T-cell (primary cell): ENCODE measurements at places on chromosomes 16 and 17.
A peak's percentile ranks its signal among the peaks of the same experiment; 100 is the strongest.

GRCh38 chr17:4616476-4616875 lies 25.0 kb downstream of the ALOX15 start:
- no peak for DNase-seq

DNA sequence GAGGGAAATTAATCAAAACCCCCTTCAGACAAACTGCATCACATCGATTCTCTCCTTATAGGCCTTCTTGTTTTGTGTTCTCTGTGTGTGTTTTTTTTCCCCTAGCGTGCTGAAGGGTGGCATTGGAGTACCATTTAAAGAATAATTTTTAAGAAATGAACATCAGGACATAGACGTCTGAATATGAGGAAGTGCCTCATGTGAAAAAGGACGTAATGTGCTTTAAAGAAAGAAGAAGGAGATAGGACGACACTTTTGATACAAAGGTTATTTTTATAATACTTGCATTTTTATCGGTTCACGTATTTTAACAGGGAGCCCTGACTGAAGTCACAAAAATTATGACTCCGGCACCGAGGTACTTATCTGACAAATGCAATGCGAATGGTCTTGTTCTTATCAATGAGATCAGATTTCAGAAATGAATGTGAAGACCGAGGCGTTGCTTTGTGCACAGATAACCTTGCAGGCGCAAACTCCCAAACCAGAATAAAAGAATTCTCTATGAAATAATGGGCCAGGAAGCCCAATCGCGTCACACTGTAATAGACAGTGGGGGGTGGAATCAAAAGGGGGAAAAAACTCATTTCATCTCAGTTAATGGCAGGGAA lies 606.3 kb downstream of the MAF start:
- no peak for DNase-seq

DNA sequence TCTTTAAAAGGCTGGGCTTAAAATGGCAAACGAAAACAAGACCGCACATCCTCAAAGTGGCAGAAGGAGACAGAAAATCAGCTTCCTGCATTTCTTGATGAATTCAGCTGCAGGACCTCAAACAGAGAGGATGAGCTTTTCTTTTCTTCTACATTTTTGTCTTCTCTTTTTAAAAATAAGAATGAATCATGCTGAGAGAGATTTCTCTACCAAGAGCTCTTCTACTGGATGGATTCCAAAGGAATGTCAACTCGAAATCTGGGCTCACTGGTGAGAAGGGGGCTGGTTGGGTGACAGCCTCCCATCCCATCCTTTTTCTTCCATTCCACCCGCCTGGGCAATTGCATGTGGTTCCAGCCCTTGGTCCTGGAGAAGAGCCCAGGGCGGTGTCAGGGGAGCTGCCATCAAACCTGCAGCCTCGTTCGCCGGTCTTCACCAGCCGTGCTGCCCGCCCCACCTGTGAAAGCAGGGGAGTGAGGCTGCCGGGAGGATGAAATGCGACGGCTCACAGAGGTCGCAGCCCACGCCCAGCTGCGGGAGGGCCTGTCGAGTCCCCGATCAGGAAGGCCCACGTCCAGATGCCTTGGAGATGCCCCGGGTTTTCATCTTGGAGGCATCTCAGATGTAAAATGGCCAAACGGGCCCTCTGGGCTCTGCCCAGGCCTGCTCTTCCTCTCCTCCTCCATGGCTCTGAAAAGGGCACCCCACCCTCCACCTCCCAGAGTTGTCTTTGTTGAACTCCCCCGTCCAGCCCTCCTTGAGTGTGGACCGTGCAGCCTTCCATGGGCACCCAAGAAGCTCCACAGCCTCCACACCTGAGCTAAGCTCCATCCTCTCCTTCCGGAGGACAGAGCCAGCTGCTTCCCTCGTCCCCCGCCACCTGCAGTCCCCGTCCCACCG lies 121.9 kb downstream of the FOXL1 start:
- no peak for DNase-seq

DNA sequence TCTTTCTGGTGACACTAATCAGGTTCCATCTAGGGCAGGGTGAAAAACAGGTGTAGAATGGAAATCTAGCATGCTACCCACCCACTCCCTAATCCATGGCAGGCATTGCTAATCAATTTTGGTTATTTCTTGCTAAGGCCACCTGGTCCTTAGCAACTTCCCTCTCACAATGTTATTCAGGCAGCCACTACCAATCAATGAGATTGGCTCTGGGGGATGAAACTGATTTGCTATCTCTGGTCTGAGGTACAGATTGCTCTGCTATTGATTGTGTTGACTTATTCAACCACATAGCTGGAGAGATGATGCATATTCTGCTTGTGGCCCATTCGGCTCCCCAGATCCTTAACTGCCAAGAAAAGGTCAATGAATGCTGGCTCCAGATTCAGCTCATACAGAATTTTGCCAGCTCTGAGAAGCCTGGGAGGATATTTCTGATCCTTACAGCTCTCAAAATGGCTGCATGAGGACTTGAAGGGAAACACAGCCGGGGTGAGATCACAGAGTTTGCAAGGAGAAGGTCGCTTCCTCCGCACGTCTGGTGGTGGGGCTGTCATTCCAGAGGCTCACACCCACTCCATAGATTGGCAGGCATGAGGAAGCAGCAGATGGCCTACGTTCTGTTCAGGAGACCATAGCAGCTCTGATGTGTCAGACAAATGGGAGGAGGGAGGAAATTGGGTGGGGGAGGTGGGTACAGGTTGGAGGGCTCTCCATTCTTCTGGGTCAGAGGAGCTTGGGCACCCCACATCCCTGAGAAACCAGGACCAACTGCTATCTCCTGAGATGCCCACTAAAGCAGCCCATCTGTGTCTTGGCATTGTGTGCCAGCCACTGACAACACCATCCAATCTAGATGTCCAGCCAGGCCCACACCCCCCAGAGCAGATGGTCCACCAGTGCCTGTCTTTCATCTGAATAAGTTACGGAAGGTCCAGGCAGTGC lies 22.3 kb downstream of the SEZ6 start:
- DNase-seq: no peak

DNA sequence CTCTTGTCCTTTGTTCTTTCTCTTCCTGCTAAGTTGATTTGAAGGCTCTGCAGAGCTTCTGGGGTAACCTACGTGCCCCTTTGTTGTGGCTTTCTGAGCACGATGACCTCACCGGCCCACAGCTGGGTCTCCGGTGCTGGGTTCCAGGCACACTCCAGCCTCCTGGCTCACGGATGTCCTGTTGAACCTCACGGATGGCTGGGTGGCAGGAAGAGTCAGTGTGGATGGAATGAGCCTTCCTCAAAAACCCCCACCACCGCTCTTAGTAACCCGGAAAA lies 116.0 kb downstream of the SOCS1 start:
- peak; percentile 27 for DNase-seq

GRCh38 chr17:41538565-41538991 lies 10.5 kb upstream of the KRT19 start:
- no peak for DNase-seq

DNA sequence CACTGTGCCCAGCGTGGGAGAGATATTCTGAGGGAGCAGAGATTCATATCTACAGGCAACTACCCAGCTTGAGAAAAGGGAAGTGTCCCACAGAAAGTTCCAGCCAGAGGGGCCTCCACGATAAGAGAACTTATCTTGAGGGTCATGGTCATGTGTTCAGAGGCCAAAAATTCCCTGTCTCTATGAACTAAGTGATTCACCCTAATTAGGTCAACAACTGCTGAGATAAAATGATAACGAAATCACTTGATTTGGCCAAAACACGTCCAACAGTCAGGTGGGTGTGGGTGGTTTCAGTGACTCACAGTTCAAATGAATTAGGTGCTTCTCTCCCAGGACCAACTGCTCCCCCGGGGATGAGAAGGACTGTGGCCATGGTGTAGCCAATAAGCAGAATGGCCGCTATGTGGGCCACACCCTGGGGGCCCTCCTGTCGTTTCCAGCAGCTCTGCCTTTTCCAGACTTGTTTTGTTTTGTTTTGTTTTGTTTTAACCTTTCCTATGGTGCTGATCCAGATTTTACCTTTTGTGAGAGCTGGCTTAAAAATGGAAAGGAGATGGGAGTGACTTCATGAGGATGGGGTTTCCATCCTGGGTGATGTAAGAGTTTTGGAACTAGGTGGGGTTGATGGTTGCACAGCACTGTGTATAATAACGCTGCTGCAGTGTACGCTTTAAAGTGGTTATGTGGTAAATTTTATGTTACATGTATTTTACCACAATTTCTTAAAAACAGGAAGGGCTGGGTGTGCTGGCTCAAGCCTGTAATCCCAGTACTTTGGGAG lies 8.7 kb downstream of the DNAI2 start:
- DNase-seq: peak; percentile 58

DNA sequence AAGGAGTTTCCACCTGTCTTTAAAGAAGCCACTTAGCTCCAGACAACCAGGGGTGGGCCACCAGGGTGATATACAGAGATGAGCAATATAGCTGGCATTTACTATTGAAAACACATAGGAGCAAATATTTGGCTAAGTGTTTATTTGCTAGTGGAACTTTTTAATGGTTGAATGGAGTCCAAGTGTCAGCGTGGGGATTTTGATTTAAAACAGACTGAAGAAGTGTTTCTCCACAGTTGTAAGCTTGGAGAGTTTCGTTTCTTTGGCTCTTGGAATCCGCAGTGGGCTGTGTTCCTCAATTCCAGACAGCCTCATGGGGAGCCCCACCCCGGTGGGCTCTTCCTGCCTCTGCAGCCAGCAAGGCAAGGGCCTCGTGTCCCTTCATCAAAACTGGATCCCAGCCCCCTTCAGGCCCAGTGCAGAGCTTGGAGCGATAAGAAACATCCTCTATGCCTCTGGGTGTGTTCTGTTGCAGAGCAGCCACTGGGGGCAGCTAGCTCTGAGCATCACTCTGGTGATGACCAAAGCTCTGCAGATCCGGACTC lies 36.1 kb downstream of the NOG start:
- peak; percentile 4 for DNase-seq

GRCh38 chr17:7417056-7417655 lies 3.0 kb upstream of the SPEM1 start:
- DNase-seq: no peak

GRCh38 chr17:72884066-72884465 lies 208.4 kb downstream of the SLC39A11 start:
- DNase-seq: no peak

- no peak for DNase-seq
Observed at GRCh38 chr17:81390029-81390872, 5.0 kb upstream of the BAHCC1 start.

GRCh38 chr17:51770027-51770759 lies 388.3 kb downstream of the CA10 start:
- no peak for DNase-seq

GRCh38 chr17:8939496-8940334 lies 25.8 kb downstream of the PIK3R5 start:
- no peak for DNase-seq
